ENCODE measurements at places on chromosomes 12 and 14.

GRCh38 chr14:35534208-35534872 is 376 bp downstream of the INSM2 start:
- DNase-seq: no peak

GRCh38 chr14:42802346-42802745 is 1195.7 kb downstream of the LRFN5 start:
- no peak for DNase-seq

DNA sequence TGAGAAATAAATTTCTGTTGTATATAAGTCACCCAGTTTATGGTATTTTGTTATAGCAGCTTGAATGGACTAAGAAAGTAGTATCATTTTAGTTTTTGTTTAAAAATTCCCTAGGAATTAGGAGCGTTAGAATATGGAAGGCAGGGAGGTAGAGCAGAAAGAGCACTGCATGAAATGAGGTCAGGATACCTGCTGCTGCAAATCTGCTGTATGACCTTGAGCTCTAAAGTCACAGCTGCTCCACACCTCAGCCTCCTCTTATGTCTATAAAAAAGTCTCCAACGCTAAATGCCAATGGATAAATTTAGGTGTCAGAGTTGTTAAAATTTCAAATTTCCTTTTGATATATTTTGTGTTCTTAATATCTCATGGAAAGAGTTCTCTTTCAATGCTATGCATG is 181.0 kb upstream of the GZMB start:
- no peak for DNase-seq

GRCh38 chr12:92356425-92356824 is 210.8 kb upstream of the BTG1 start:
- no peak for DNase-seq

DNA sequence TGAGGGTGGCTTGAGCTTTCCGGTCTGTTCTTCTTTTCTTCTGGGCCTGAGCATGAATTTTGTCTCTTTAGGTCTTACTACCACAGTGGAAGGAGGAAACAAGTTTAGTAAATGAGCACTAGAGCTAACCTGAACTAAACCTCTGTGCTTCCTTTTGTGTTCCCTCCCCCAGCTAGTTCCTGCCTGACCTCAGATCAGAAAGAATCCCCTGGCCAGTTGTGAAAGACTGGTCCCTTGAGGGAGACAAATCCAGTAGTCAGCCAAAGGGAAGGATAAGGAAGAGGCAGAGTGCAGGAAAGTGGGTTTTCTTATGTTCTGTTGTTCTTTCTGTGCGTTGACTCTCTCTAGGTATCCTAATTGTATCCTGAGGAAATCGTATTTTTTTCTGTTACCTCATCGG is 17.5 kb downstream of the ZNF664 start:
- DNase-seq: no peak

DNA sequence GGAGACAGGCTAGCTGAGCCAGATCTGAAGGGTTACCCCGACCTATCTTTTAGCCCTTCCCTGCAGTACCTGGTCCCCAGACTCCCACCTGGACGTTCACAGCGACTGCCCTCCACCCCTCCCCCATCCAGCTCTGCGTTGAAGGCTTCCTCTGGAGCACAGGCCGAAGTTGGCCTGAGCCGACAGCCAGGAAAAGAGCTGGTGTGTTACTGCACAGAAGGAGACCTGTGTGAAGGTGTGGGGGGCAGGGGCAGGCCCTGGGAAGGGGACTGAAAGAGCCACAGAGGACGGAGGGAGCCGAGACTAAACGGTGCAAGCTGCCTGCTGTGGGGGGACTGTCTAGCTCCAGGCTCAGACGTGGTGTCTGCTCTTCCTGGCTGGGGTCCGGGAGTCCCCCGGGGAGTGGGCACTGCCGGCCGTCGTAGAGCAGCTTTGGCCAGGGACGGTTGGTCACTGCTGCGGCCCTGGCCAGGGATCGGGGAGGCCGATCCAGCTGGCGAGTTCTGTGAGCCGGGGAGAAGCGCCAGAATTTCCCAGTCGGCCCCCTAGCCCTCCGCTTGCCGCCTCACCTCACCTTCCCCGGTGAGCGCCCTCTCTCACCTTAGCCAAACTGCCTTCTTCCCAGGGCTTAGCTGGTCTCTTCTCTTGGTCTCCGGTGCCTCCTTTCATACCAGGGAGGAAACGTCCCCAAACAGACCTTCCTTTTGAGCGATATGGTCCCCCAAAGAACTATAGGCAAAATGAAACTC is 899 bp upstream of the COL2A1 start:
- DNase-seq: no peak

- DNase-seq: no peak
Observed at GRCh38 chr12:50166799-50167048, 445 bp downstream of the CERS5 start.

Measured in fibroblast of the conjunctiva (primary cell).